ENCODE measurements at places on chromosomes 6 and 20.

DNA sequence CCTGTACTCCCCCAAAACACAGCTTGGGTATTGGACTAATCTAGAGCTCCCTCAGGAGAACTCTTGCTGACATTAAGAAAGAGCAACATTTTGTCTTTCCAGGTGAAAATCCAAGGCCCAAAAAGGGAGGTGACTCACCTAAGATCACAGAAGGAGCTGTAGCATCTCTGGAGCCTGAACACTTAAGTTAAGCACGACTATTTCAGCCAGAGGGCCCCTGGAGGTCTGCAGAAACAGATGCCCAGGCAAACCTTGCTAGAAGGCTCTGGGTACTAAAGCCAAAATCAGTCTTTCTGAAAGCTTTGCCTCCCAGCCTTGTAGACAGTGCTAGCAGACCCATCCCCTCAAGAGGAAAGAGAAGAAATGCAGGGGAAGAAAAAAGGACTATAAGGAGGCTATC is 8.8 kb downstream of the EDN1 start:
- DNase-seq, result no peak

DNA sequence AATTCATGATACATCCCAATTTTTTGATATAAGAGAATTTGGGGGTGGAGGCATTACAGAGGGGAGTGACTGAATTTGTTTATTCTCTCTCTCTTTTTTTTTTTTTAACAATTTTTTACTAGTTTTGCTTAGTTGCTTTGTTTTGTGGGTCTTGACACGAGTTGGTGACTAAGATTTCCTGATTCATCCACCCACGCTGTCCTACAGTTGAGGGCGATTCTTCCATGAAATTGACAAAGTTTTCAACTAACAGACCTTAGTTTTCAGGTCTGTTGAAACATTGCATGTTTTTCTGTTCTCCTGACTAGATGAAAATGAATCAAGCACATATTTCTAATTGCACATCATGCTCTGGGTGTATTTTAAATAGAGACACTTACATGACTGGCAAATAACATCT is 613.8 kb downstream of the TFAP2B start:
- no peak for DNase-seq

GRCh38 chr6:78594668-78595066 is 272.7 kb upstream of the IRAK1BP1 start:
- no peak for DNase-seq

GRCh38 chr6:35173427-35174087 is 32.4 kb upstream of the TCP11 start:
- DNase-seq, result no peak

DNA sequence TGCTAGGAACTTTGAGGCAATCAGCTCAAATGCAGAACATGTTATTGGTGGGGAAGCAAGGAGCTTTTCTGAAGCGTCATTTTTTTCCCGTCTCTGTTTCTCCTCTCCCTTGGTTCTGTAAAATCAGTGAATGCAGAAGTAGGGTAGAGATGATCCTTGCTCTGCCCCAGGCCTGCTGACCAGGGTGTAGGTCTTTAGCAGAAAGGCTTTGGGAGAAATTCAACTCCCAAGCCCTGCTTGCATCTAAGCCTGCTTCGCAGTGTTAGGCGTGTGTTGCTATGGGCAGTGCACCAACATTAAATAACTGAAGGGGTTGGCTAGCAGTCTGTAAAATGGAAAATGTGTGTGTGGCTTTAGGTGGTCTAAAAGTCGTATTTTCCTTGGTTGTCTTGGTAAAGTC is 45.9 kb downstream of the SASH1 start:
- no peak for DNase-seq

- DNase-seq, result no peak
These were observed 86.5 kb downstream of the CRYBG1 start for GRCh38 chr6:106446983-106447382.

DNA sequence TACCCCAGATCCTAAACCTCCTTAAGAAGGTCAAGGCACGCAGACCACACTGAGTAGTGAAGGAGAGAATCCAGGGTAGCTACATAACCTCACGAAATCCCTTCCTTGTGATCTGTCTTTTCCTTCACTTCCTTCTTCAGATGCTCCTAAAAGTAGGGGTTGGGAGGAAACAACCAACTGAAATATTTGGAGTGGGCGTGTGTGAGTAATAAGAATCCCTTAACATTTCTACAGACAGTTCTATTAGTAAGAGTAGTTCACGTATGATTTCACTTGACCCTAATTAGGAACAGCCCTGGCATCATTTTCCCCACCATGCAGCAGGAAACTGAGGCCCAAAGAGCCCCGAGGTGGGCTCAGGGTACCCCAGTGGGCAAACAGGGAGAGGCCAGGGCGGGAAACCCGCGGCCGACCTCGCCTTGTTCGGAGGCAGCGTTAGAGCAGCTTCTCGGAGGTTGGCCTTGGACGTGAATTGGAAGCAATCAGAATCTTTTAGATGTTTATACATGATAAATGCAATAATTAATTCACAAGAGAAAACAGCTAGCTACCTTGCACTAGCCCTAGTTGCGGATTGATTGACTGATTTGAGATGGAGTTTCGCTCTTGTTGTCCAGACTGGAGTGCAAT is 859 bp upstream of the RAE1 start:
- DNase-seq, result no peak

- no peak for DNase-seq
These were observed 15.9 kb downstream of the PRDM1 start for GRCh38 chr6:106102034-106102433.

DNA sequence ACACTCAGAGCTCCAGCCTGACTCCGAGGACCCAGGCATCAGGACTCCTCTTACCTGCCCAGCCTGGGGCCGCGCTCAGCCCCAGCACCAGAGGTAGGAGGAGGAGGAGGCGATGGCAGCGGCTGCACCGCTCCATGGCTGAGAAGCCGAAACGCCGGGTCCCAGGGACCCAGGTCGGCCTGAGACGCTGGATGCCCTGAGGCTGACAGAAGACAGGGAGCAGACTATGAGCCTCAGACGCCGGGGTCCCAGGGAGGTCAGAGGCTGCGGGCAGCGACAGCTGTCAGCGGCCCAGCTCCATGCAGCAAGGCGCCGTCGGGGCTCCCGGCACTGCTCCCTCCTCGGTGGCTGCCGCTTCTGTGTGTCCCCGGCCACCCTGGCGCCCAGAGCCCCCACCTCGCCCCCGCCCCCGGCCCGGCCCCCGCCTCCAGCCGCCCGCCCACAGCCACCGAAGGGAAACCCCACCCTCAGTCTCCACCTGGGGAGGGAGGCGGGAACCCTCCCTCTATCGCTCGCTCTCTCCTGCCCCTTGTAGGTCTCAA is at the start of gene COL11A2:
COL11A2 (minus strand) TSS at position 363 of the 542 bp plus-strand sequence; CDS start at position 136, 227 bp downstream.
- DNase-seq, result no peak

GRCh38 chr6:129623008-129623732 is 86.8 kb downstream of the ARHGAP18 start:
- DNase-seq, result no peak

All from stimulated activated CD8-positive, alpha-beta memory T cell treated with anti-CD3 and anti-CD28 coated beads, Interleukin-4, amount 100 ng/mL, for 4 hours (primary cell).